CD4-positive, alpha-beta T cell treated with Interleukin-10 for 1 hour (primary cell): ENCODE measurements at places on chromosomes 12 and 14.
A peak's percentile ranks its signal among the peaks of the same experiment; 100 is the strongest.

DNA sequence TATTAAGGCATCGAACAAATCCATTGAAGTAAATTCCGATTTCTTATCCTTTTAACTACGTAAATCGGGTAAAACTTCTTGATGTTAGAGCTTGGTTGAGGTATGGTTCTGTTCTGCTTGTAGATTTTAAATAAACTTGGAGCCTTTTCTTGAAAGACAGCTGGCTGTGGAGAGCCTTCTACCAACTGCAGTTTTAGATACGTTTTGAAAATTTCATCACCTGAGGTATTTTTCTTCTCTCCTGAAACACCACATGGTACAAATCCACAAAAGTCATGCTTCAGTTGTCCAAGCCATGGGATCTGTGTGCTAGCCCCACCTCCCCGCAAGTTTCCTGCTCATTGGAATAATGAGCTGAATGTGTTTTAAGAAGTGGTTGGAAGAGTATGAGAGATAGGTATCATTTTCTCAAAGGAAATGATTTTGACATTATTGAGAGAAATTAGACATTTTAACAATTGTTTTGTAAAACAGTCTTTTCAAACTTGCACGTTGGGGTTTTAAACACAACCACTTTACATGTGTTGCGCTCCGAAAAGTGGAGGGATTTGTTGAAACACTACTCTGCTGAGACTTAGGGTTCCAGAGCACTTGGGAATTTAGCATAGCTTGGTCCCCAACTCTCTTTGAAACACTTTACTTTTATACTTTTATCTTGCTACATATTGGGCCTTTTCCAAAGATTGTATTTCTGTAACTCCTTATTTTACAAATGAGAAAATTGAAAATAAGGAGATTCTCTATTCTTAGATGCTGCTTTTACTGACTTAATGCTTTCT is 1.4 kb downstream of the PPM1A start:
- DNase-seq = no peak

DNA sequence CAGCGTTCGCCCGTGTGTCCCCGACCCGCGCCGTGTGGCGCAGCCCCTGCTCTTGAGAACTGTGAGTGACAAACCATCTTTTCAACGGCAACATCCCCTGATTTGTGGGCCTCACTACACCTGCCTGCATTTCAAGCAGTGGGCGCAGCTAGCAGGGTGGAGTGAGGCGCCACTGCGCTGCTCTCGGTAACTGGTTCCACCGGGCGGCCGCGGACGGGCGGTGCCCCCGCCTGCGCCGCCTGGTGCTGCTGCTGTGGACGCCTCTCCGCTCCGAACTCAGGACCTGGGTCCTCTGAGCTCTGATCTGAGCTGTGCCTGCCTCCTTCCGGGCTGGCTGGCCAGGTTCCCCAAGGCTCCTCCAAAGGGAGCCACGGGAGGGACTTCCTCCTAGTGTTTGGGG is 5.9 kb upstream of the DEGS2 start:
- no peak for DNase-seq

DNA sequence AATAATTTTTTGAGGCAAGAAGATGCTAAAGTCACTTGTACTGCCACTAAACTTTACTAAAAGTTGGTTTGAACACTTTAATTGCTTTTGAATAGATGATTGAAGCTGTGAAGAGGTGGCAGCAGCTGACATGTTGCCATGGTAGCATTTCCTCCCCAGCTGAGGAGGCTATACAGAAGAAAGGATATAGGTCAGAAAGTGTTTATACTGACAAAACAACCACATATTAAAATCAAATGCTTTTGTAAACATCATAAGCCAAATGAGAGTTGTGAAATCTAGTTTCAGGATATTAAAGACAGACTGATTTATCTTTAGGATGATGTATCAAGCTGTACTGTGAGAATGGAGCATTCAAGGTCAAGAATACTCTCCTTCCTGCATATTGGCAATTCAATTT is 41.7 kb downstream of the TSPAN19 start:
- no peak for DNase-seq

- no peak for DNase-seq
These were observed 32.6 kb downstream of the PAPLN start for GRCh38 chr14:73269729-73270531.

DNA sequence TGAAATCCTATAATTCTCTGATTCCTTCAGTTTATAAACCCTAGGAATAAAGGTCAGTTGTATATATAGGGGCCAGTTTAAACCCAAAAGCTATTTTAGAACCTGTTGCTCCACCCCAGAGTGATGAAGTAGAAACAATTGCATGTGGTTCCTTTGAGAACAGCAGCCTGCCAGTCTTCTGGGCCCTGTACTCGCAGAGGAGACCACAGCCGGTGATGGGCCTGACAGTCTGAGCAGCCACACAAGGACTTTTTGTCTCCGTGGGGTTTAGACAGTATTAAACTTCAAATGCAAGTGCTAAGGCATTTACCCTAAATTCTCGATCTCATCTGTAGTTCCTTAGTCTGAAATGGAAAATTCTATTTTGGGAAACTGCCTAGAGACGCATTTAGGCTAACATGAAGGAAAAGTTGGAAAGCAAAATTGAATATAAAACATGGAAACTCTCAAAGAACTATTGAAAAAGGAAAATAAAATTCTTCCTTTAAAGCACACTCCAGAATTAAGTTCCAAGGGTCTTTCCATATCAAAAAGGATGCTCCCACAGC is 80.6 kb downstream of the PRICKLE1 start:
- DNase-seq = no peak

- no peak for DNase-seq
These were observed 301.7 kb downstream of the GALC start for GRCh38 chr14:87691042-87691881.

GRCh38 chr14:79708426-79709388 is 502.6 kb downstream of the DIO2 start:
- no peak for DNase-seq

GRCh38 chr12:108101605-108102175 is 27.4 kb upstream of the WSCD2 start:
- DNase-seq = no peak

DNA sequence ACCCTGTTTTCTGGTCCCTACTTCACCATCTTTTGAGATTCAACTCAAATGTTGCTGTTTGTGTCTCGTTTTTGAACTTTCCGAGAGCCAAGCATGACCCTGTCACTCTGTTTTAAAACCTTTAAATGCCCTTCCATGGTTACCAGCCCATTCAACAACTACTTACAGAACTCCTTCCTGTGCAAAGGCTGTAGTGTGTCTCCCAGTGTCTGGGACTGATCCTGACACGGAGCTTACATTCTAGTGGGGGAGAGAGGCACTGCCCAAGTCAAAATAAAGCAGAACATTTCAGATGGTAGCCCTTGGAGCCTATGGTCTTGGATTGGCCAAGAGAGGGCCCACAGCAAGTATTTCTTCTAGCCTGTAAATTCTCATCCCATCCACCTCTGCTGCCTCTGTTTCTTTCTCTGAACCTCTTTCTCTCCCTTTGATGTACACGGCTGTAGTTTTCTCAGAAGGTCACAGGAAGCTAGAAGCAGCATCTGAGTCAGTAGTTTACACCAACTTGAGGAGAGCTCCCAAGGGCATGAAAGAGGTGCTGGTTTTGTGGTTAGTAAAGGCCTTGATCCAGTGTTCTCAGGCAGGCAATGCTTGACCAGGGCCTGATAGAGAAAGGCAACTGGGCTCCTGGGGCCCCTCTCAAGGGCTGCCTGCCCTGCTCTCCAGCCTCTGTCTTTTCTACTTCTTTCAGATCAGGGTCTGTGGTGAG is 42.3 kb upstream of the SLC24A4 start:
- DNase-seq = no peak

GRCh38 chr14:36013483-36013882 is 163.0 kb downstream of the PTCSC3 start:
- no peak for DNase-seq

DNA sequence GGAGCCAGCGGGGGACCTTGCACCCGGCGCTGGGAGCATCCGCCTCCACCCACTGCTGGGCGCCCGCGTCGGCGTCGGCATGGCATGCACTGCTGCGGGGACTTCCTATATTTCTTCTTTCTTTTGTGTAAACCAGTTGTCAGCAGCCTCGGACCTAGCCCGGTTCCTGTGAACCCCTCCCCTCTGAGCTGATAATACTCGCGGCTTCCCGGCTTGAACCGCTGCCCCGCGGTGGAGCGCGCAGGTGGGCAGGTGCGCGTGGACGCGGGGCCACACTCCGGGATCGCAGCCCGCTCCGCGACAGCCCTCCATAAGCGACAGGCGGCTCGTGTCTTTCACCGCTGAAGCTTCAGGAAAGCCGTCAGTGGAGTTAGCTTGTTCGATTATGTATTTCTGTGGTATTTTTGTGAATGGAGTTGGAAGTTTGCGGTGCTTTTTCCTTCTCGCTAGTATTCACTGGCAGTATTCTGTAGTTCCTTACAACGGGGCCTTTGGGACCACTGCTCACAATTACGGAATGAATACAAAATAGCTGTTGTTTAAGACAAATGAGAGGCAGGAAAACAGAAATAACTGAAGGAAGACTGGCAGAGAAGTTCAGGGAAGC is 870 bp downstream of the BMAL2 start:
- DNase-seq = peak; percentile 29

- DNase-seq = no peak
These were observed 2.9 kb downstream of the SERPINA6 start for GRCh38 chr14:94320243-94320642.

DNA sequence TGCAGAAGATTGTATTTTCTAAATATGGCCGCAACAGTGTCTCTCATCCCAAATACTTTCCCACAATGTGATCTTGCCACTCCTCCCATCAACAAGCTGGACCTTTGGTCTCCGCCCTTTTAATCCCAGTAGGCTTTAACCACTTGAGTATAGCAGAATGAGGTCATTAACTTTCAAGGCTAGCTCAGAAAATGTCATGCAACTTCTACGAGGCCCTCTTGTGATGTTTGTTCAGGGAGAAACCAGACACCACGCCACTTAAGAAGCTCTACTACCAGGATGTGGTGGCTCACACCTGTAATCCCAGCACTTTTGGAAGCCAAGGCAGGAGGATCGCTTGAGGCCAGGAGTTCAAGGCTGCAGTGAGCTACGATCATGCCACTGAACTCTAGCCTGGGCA is 20.1 kb upstream of the OR6J1 start:
- no peak for DNase-seq

DNA sequence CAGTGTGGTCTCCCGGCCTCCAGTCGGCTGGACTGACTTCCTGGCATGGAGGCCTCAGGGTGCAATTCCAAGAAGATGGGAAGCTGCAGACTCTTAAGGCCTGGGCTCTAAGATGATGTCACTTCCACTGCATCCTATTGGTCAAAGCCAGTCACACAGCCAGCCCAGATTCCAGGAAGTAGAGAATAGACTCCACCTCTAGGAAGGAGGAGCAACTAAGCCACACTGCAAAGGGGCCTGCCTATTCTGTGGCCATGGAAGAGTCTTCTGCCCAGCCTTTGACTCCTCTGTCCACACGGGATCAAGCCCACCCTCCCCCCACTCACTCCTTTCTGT is 103.9 kb upstream of the RFLNA start:
- DNase-seq = no peak

DNA sequence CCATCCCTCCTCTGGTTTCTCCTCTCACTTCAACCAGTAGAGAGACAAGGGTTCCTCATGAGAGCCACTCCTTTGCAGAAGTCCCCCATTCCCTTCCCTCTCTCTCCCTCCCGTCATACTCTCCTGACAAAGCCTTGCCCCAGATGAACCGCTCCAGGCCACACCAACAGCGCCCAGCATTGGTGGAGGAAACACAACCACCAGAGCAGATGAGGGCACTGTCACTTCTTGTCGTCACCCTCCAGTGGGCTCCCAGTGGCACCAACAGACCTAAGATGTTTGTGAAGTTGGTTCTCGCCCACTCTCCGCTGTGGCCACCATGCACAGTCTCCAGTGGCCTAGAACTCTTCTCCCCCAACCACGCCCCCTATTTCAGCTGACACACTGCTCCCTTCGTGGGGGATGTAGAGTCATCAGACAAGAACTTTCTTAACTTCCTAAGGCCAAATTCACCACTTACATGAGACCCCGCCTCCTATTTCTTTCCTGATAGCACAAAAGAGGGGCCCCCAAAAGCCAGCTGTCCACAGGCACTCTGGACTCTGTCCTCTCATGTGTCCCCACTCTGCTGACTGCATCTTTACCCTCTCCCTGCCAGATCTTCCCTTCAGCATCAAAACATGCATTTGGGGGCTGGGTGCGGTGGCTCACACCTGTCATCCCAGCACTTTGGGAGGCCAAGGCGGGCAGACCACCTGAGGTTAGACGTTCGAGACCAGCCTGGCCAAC is 29.2 kb upstream of the PLEKHG6 start:
- no peak for DNase-seq

DNA sequence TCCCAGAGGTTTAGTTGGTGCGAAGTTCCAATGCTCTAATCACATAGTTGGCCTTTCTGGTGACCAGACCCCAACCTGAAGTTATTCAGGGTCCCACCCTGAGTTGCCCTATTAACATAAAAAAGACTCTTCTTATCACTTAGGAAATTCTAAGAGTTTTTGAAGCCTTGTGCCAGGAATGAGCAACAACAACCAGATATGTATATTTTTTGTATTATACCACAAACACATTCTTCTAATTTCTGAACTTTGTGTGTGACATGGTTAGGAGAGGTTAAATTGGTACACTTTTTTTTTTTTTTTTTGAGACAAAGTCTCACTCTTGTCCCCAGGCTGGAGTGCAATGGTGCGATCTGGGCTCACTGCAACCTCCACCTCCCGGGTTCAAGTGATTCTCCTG is 320.4 kb upstream of the PDE3A start:
- no peak for DNase-seq

DNA sequence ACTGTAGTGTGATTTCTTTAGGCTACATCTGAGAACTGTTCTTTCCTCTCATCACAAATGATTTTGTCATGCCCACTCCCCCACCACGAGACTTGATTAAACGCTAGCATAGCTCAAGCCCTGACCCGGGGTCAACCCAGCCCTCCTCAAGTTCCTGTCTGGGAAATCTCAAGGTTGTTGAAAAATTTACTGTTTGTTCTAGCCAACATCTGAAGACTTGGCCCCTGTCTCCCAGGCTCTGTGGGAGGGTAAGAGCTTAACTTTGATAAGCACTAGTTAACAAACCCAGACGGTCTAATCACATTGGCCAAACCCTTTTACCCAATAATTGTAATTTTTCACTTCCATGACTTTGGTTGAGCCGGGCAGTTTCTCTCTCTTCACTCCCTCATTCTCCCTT is 86.2 kb upstream of the AMIGO2 start:
- no peak for DNase-seq

DNA sequence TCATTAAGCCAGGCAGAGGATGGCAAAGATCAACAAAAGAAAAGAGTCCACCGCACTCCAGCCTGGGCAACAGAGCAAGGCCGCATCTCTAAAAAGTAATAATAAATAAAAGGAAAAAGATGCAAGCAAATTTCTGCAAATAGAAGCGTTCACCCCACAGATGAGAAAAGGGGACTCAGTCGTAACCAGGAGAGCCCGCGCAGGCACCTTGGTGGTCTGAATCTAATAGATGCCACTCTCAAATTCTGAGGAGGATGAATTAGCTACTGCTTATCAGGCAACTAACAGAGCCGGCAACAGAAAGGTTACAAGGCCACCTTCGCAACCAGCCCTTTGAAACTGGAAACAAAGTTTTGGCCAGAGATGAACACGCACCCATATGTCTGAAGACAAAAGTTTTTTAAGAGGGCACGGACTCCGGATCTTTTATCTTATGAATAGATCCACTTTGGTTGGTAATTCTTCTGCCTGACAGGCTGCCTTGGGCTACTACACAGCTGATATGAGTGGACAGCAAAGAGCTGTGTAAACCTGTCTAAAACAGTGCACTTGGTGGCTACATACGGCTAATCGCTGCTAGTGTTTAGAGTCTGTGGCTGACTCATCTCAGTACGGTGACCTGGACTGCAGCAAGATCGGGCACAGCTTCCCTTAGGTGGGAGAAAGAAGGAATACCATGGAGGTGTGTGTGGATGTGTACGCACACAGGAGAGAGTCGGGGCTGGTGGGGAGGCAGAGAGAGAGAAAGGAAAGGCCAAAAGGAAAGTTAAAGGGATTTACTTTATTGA is 32.9 kb upstream of the TTC7B start:
- no peak for DNase-seq
